ENCODE measurements at places on chromosomes 6 and 20.

GRCh38 chr6:164283574-164283973, 869.1 kb downstream of the QKI start:
- no peak for DNase-seq

GRCh38 chr20:10557685-10558084, 116.1 kb downstream of the JAG1 start:
- DNase-seq: no peak

- no peak for DNase-seq
Measured at GRCh38 chr6:90251295-90251992, 45.2 kb downstream of the BACH2 start.

DNA sequence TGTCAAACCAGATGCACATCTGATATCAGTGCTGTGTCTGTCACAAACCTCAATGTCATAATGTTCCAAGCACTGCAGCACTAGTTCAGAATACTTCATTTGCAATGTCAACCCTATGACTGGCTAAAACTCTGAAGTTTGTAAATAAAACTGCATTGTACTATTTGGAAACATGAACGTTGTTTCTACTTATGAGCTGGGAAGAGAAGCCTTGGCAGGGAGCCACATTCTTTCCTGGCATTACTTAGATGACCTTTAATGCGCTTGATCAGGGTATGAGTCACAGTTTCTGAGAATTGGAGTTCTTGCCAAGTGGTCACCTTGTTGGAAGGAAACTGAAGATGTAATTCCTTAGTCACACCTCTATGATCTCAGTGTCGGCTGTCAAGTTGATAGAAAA, 664.8 kb upstream of the MMS22L start:
- no peak for DNase-seq

DNA sequence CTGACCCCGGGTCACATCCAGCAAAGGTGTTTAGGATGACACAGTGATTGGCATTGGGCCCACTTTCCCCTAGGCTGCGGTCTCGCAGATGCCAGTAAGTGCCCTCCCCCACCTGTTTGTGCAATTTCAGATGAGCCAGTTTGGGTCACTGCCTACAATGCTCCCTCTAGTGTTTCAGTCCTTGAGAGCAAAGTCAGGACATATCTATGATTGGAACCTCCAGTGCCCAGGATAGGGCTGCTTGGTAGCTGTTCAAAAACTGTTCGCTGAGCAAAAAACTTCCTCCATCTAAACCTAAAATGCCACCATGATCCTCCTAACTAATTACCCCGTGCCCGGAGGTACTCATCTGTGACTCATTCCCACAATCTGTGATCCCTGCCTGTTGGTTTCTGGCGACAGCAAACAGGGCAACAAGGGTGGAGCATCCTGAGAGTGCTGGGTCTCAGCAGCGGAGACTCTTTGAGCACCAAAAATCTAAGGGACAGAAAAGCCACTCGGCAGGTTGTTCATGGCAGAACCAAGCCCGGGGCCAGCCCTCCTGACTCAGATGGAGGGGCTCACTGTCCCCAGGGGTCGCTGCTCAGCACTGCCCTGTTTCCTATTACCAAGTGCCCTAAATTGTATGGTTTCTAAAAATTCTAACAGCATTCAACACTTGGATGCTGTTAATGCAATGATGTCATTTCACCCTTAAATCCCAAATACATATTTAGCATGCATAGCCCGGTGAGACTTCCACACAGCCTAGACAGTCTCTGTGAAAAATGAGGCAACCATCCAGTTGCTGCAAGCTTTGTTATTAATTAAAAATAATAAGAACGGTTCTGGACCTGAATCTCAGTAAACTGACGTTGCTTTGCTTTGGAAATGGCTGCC, 5.0 kb downstream of the VSX1 start:
- no peak for DNase-seq

- DNase-seq: no peak
Measured at GRCh38 chr6:11224252-11224965, 8.1 kb downstream of the NEDD9 start.

DNA sequence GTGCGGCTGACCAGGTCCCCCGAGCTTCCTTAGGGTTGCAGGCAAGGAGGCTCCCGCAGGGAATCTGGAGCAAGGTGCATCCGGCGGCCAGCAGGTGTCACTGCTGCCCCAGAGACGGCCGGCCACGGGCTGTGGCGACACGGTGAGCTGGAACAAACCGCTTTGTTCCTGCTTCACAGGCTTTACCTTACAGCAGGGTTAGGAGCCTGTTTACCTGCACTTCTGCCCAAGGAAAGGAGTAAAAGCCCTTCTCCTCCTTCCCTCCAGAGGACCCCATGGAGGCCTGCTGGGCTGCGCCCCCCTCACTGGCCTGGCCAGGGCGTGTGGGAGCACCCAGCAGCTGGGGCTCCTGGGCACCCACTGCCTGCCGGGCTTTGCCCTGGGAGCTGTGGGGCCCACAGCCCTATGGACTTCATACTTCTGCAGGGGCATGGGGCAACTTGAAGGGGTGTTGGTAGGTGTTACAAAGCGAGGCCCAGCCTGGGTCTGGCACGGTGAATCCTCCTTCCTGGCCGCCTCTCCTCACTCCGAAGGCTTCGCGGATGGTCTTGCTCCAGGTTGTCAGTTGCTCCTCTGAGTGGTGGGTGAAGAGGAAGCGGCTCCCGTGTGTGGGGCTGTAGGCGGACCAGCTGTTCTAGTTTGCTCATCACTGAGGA, 88.4 kb downstream of the CDC5L start:
- DNase-seq: peak; percentile 62

GRCh38 chr6:1997702-1998101, 247.7 kb downstream of the GMDS start:
- DNase-seq: no peak

DNA sequence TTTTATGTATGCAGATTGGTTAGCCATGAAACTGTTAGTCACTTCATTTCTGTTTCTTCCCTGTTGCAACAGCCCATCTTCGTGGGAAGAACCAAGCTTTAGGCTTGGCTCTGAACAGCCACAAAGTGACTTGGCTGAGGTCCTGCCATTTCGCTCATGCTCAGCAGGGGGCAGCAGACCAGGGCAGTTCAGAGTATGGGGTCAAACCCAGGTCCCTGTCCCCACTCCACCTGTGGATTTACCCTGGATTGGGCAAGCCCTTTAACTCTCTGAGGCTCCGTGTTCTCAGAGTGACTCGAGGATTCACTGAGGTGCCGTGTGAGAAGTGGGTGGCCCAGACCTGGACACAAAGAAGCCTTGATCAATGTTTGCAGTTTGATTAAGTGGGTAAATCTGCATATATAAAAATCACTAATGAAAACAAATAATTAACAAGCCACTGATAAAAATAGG, 19.8 kb upstream of the MAP1LC3A start:
- peak; percentile 50 for DNase-seq

DNA sequence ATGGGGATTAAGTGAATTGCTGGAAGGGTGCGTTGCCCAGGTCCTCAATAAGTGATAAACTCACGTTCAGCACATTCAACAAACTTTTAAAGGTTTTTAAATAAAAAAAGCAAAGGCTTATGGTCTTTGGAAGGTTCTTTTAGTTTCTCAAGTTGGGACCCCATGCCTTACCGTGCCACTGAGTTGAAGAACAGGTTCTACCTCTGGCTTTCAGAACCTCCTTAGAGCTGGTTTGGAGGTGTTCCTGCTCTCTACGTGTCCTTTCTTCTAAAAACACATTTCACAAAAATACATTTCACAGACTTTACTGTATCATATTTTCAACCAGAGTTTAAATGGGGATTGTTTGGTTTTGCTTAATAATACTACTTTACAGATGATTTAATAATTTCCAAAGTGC, 29.0 kb downstream of the ARID1B start:
- DNase-seq: no peak

DNA sequence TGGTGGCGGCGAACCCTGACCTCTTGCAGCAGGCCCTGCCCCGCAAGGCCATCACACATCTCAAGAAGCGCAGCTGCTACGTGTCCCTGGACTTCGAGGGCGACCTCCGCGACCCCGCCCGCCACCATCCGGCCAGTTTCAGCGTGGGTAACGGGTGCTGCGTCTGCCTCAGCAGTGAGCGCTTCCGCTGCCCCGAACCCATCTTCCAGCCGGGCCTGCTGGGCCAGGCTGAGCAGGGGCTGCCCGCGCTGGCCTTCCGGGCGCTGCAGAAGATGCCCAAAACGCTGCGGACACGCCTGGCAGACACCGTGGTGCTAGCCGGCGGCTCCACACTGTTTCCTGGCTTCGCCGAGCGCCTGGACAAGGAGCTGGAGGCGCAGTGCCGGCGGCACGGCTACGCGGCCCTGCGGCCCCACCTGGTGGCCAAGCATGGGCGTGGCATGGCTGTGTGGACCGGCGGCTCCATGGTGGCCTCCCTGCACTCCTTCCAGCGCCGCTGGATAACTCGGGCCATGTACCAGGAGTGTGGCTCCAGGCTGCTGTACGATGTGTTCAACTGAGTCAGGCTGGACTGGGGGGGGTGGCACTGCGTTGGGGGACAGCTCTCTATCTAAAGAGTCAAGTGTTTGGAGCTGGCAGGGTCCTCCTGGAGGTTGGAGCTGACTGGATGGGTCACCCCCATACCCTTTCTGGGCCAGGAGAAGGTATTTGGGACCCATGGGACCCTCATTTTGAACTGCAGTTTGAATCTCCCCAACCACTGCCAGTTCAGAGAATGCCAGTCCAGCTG, 1.1 kb downstream of the ACTL10 start:
- DNase-seq: peak; percentile 73

DNA sequence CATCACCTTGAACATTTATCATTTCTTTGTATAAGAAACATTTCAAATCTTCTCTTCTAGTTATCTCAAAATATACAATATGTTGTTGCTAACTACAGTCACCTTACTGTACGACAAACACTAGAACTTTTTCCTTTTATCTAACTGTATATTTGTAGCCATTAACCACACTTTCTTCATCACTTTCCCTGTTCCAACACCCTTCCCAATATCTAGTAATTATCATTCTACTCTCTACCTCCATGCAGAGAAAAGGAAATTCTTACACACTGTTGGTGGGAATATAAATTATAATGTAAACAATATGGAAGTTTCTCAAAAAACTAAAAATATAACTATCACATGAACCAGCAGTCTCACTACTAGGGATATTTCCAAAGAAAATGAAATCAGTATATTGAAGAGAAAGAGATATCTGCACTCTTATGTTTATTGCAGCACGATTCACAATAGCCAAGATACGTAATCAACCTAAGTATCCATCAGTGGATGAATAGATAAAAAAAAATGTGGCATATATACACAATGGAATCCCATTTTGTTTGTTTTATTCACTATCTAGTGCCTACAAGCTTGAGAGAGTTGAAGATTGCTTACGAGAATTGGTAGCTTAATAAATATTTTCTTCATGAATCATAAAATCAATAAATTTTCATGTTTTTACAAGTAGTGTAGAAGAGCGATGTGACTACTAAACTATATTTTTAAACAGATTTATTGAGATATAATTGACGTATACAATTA, 2.4 kb downstream of the RHAG start:
- DNase-seq: no peak

DNA sequence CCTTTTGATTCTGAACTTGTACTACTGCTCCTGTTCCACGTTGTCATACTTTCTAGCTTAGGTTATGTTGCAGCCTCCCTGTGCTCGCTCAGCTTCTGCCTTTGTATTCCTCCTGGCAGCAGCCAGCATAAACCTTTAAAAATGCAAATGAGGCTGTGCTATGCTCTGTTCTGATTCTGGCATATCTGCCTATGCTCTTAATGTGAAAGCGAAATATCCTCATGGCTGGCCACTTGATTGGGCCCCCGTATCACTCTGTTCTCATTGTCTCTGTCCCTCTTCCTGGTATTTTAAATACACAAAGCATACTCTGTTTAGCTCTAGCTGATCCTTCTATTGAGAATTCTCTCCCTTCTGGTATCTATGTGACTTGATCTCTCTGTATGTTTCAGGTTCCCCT, 139.0 kb downstream of the JARID2 start:
- no peak for DNase-seq

GRCh38 chr20:63232235-63233060, 3.3 kb upstream of the BIRC7 start:
- no peak for DNase-seq

DNA sequence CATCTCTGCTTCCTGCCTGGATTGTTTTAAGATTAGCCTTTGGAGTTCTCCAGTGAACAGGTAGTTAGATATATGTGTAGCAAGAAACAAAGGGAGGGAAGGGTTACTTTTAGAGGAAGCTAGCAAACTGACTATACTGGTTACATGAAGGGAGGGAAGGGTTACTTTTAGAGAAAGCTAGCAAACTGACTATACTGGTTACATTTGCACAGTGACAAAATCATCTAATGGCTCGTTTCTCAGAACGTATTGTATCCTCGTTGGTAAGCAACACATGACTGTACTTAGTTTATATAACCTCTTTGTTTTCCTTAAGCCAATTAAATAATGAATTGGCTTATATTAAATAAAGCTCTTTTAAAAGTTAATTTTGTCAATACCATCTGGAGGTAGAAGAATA, 540.9 kb downstream of the EPM2A start:
- no peak for DNase-seq

- no peak for DNase-seq
Measured at GRCh38 chr6:136189104-136189503, 61.0 kb downstream of the MTFR2 start.

DNA sequence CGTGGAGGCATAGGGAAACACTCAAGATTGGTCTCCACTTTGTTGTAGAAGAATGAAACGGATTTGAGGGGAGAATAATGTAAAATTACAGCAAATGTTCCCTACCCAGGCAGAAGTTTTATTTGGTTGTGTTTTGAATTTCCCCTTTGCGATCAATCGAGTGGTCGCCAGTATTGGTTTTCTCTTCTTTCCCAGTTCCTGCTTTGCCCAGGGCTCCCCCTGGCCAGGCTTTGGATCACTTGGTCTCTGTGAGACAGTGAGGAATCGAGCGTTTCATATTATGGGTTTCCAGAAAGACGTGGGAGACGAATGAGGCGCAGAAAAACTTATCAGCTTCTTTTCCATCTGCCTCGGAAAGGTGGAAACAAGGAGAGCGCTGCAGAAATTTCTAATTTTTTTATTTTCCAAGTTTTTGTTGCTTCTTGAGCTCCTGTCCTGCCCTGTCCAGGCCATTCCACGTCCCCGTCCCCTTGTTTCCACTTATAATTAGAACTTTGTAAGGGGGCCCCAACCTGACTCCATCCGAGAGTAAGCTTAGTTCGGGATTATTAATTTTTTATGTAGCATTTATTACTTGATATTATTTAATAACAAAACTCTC, 7.5 kb upstream of the TBX18 start:
- DNase-seq: no peak

- DNase-seq: no peak
Measured at GRCh38 chr6:99617131-99617530, 10.5 kb downstream of the PRDM13 start.

- peak; percentile 37 for DNase-seq
Measured at GRCh38 chr20:21099751-21100577, 6.2 kb downstream of the LINC00237 start.

- DNase-seq: no peak
Measured at GRCh38 chr6:102571236-102571908, 1177.9 kb downstream of the GRIK2 start.

- no peak for DNase-seq
Measured at GRCh38 chr6:28209753-28210535, 15.1 kb upstream of the ZSCAN9 start.

GRCh38 chr6:166999145-166999883, at the start of gene CEP43:
Gene CEP43 (plus strand): TSS chr6:166999397. CDS start chr6:166999413, 16 bp downstream.
- DNase-seq: peak; percentile 86

- DNase-seq: no peak
Measured at GRCh38 chr20:21967481-21967880, 262.0 kb downstream of the PAX1 start.

Data from stimulated activated CD8-positive, alpha-beta memory T cell treated with anti-CD3 and anti-CD28 coated beads, Interleukin-2, amount 100 ng/mL, for 48 hours (primary cell).